Frontal cortex (tissue), 4 donors: ENCODE measurements at places on chromosomes 1 and 21.
A peak's percentile ranks its signal among the peaks of the same experiment; 100 is the strongest.

DNA sequence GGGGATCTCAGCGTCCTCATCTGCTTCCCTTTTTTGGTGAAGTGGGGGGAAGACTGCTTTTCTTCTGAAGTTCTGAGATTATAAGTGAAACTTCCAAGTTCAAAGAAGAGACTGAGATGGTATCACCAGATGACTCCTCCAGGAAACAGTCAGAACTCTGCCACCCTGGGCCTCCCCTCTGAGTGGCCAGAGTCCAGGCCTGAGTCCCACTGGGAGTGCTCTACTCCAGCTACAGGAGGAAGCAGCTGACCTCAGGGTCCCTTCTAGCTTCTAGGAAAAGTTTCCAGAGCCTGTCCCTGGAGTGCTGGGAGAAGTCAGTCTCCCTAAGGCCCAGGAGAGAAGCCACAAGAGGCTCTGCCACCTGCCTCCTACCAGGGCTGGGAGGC, 104.7 kb downstream of the CASZ1 start:
- DNase-seq, result no peak

- no peak for DNase-seq
These were observed 10.3 kb upstream of the TTF2 start for GRCh38 chr1:117049857-117050256.

DNA sequence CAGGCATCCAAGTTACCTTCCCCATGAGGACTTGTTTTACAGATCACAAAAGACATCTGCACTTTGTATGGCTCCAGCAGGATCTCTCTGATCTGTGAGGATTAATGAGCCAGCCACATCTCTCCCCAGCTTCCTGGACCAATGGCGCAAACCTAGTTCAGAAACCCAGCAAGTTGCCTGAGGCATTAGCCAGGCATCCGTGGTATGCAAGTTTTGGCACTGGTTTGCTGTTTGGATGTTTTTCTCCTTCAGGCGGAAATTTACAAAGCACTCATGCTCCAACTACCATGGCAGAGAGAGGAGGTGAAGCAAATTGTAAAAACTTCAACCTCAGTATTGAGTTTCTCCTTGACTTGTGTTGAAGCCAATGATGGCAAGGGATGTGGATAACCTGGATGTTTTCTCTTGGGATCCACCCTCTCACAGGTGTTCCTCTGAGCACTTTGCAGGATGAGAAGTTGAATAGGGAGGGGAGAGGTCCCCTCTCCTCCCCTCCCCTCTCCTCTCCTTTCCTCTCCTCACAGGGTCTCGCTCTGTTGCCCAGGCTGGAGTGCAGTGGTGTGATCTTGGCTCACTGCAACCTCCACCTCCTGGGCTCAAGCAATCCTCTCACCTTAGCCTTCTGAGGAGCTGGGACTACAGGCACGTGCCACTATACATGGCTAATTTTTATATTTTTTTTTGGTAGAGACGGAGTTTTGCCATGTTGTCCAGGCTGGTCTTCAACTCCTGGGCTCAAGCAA, 25.6 kb upstream of the ENO1 start:
- DNase-seq, result no peak

GRCh38 chr1:53982034-53982762, 35.8 kb downstream of the LDLRAD1 start:
- peak; percentile 39 for DNase-seq

DNA sequence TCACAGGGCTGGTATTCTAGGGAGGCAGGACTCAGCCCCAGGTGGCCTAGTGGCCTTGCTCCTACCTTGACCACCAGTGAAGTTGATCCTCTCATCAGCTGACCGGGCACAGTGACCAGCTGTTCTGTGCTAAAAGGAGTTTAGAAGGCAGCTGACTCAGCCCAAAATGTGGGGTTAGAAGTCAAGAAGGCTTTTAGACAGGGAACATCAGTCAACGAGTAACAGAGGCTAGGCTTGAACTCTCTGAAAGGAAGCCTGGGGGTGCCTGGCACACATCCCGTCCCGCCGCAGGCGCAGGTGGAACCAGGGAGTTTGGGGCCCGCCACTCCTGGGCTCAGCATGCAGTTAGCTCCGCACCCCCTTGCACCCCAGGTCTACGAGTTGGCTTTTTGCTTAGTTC, 114.9 kb upstream of the SLC45A1 start:
- DNase-seq, result no peak

- no peak for DNase-seq
These were observed 4.3 kb downstream of the TSPAN2 start for GRCh38 chr1:115084902-115085511.

GRCh38 chr21:46413365-46413696, 45.4 kb upstream of the DIP2A start:
- no peak for DNase-seq

GRCh38 chr1:3539707-3540425, 71.4 kb downstream of the MEGF6 start:
- DNase-seq, result peak; percentile 60

DNA sequence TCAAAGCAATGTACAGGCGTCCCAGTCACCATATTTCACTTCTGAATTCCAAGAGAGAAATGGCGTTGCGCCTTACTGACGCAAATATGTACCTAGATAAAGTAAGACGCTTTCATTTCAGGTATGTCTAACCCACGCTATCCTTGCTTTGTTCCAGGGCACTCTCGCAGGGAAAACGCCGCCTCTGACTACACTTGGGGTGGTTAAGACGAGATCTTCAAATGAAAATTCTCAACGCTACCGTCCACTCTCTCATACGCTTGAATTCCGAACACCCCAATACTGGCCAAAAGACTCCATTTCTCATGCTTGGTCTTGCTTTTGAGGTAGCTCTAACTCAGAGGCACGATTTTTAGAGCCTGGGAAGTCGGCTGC, 736 bp upstream of the ZMPSTE24 start:
- DNase-seq, result no peak

DNA sequence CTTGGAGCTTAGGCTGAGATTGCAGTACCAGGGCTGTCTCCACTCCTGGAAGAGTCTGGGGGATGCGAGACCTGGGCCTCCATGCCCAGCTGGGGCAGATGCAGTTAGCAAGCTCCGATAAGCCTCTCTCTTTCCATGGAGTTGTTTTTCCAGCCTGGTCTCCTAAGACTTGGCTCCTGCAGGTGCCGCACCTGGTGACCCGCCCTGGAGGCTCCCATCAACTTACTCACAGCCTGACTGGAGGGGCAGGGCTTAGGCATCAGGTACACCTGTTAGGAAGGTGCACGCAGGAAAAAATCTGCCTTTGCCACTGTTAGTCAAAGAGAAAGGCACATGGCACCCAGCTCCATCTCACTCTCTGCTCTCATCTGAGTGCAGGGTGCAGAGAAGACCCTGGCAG, 198.1 kb upstream of the TMEM51 start:
- DNase-seq, result no peak

- no peak for DNase-seq
These were observed 116.7 kb downstream of the RHOU start for GRCh38 chr1:228852024-228852423.

- no peak for DNase-seq
These were observed 23.6 kb downstream of the LAMC2 start for GRCh38 chr1:183209533-183210158.

DNA sequence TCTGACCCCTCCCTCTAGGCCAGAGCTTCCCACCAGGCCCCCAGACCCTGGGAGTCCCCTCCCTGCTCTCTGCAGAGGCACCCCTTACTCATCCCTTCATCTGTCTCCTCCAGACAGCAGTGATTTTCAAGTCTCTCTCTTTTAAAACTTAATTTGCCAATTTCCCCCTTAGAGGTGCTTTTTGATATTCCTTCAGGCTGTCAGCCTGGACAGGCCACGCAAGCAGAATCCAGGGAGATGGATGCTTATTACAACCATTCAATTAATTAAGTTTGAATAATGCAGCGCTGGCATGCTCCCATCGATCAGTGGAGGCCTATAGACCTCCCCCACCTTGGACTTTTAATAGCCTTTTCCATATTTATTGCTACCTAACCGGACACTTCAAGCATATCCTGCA, 6.2 kb downstream of the CAMK2N1 start:
- DNase-seq, result no peak

DNA sequence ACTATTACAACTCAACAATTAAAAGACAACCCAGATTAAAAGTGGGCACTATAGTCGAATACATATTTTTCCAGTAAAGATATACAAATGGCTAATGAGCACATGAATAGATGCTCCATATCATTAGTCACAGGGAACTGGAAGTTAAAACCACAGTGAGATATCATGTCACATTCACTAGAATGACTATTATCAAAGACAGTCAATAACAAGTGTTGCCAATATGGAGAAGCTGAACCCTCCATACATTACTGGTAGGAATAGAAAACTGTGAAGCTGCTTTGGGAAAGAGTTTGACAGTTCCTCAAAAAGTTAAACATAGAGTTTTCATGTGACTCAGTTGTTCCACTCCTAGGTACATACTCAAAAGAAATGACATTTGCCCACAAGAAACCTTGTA, 30.6 kb upstream of the MRPS6 start:
- DNase-seq, result no peak

GRCh38 chr1:222234351-222234750, 313.6 kb downstream of the HHIPL2 start:
- DNase-seq, result no peak

DNA sequence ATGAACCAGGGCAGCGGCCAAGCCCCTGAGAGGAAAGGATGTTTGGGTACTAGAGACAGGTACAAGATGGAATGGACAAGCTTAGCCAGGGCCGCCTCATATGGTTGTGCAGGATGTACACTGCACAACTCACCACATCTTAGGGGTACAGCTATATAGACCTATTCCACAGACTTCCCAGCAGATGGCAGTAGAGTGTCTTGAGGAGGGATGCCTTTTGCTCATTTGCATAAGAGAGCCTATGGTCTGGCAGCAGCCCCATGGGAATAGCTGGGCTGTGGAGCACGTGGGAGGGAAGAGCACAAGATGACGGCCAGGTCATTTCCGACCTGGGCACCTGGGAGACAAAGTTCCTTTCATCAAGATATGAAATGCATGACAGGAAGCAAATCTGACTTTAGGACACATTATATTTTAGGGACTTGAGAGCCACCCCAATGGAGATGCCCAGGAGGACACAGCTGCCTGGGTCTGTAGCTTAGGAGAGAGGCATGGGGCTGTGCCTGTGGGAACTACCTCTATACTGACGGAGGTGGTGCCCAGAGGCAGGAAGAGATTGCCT, 215.5 kb downstream of the KCNJ6 start:
- peak; percentile 64 for DNase-seq

DNA sequence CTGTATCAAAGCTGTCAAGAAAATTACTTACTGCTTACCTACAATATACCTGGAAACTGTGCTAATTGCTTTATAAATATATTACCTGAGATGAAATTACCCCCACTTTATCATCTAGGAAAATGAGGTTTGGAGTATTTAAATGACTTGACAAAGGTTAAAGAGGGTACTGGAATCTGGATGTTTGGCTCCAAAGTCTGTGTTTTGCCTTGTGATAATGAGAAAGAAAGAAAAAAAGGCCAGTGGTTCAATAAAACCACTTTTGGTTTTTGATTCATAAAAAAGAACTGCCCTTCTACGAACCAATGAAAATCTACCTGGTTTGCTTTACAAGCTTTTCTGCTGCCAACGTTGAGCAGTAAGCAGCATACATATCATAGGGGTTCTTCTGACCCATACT, 61.3 kb upstream of the MUTYH start:
- DNase-seq, result no peak

DNA sequence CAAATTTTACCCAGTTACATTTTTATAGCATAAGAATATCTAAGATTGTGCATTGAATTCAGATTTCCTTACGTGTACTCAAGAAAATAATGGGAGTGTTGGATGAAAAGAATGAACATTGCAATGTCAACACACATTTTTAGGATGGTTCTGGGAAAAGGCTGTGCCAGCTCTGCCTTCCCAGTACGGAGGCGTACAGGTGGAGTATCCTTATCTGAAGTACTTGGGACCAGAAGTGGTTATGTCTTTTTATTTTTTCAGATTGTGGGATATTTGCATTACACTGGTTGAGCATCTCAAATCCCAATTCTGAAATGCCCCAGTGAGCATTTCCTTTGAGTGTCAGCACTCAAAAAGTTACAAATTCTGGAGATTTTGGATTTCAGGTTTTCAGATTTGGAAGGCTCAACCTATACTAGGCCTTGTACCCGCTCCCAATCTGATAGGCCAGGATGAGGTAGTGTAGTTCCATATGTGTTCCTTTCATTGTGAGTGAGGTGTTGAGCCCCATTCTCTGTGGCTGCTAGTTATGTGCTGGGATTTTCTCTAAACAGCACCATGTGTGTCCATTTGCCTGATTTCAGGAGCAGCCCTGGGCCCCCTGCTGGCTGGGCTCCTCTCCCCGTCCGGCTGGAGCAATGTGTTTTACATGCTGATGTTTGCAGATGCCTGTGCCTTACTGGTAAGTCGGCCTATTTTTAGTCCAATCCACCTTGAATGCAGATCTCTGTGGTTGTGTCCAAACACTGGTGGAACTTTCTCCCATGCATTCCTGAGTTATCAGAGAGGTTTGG, 60.8 kb downstream of the SLC37A1 start:
- DNase-seq, result no peak

DNA sequence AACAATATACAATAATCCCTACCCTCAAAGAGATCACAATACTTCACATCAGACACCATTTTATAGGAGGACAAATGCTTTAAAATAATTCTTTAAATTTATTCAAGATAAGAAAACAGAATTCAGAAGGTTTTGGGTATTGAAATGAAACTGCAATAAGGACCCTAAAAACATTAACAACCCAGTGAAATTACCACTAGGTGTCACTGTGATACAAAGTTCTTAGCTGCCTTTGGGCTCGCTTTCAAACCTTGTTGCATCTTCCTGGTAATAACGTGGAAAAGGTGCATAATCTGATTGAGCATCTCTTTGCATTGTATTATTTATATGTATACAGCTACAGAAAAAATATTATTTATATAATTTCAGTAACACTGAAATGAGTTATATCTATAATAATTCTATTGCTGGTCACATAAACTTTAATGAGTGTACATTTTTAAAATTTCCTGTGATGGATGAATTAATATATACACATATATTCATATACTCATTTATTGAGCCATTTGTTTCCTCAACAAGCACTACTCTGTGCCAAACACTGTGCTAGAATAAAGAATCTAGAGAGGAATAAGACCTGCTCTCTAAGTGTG, 185.2 kb downstream of the FAF1 start:
- DNase-seq, result peak; percentile 14

- DNase-seq, result no peak
These were observed 35.3 kb downstream of the EPHB2 start for GRCh38 chr1:22745669-22746585.

- DNase-seq, result no peak
These were observed 214.2 kb downstream of the RERE start for GRCh38 chr1:8603220-8603616.
